ENCODE measurements at places on chromosomes 12 and 14.

DNA sequence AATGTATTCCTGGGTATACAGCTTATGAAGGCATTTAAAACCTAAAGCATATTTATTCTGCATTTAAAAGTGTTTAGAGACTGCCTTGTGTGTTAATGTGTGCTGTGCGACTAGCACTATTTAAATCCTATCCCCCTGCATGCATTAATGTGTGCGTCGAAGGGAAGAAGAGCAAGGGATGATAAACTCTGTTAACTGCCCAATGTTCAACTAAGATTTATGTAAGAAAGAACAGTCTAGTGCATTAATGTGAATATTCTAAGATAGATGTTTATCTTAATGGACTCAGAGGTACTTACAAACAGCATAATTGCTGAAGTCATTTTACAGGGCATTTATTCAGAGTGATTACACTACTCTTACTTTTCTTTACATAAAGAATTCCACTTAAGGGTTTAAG is 424.8 kb downstream of the DIO2 start:
- no peak for DNase-seq

GRCh38 chr12:26535826-26536225 is 297.2 kb downstream of the ITPR2 start:
- DNase-seq = no peak

GRCh38 chr14:50362764-50363713 is 33.6 kb downstream of the CDKL1 start:
- no peak for DNase-seq

- no peak for DNase-seq
These were observed 1.3 kb downstream of the ZNF219 start for GRCh38 chr14:21096978-21097635.

GRCh38 chr12:51714666-51715065 is 123.6 kb downstream of the SCN8A start:
- DNase-seq = no peak

GRCh38 chr12:96456265-96456974 is 33.0 kb upstream of the CFAP54 start:
- DNase-seq = no peak

- peak; percentile 18 for DNase-seq
These were observed 78.1 kb downstream of the C14orf132 start for GRCh38 chr14:96117101-96117897.

DNA sequence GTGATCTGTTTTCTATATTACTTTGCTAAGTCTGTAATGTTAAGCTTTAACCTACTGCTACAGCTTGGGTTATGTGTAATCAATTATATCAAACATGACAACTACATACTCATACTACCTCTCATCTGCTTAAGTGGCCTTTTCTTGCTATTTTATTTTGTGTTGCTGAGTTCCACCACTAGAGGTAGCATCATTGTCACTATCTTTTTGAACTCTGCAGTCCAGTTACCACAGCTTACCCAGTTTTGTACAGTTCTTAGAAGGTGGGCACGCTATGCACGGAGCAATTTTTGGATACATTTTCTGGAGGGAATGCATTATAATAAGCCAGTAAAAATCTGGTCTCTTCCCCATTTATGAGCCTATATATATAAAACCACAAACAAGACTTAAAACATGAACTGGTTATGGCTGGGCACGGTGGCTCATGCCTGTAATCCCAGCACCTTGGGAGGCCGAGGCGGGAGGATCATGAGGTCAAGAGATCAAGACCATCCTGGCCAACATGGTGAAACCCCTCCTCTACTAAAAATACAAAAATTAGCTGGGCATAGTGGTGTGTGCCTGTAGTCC is 48.5 kb downstream of the SAV1 start:
- DNase-seq = no peak

GRCh38 chr14:105328678-105329390 is 14.3 kb downstream of the PACS2 start:
- no peak for DNase-seq

- DNase-seq = no peak
These were observed 204.0 kb upstream of the PRKD1 start for GRCh38 chr14:30131581-30132097.

- DNase-seq = no peak
These were observed 20.2 kb upstream of the PPP1R13B start for GRCh38 chr14:103867523-103867953.

DNA sequence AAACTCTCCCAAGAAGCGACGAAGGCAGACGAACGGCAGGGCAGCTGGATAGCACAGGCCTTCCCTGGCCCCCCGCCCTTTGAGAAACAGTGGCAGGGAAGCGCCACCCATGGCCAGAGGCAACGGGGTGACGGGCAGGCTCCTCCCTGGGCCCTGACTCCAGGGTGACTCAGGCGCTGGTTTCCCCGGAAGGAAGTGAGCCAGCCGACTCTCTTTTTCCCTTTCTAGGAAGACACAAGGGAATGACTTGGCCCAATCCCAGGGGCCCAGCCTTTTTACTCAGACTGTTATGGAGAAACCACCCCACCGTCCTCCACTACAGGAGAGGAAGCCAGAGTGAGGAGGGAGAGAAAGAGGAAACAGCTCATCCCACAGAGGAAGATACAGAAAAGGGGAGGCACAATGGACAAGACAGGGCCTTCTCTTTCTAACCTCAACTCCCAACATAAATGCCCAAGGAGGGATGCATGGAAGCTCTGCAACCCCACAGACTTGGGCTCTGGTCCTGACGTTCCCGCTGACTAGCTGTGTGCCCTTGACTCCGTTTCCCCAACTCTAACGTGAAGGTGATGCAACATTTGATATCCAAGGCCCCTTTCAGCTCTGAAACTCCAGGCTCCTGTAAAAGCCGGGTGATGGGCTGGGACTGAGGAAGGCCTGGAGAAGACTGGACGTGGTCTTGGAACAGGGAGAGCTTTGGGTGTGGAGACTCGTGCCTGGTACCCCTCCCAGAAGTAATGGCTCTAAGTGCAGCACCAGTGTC is 27.9 kb downstream of the ACTN1 start:
- DNase-seq = no peak

DNA sequence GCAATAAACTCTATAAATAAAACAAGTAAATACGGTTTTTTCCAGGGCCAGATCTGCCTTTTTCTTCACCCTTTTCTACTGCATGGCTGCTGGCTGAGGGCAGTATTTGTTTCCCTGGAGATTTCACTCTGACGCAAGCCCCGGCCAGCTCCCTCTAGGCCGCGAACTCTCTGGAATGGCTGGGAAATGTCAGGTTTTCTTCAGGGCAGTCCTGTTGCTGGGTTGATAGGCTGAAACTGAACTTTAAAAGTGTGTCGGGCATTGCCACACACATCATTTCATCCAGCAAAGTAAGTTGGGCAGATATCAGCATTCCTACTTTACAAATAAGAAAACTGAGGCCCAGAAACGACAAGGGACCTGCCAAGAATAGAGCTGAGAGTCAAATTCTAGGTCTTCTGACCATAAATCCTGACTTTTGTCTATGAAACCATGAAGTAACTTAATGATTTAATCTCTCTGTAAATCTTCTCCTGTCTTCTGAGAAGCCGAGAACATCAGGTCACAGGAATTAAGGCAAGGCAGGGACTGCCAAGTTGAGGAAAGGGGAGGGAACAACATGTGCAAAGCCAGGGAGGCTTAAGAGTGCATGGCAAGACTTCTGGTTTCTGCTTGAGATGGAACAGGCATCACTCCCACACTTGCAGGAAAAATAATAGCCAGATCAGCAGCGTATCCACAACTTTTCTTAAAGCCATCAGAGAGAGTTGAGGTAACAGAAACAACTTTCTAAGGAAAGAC is 205.0 kb upstream of the CCDC196 start:
- DNase-seq = no peak

GRCh38 chr12:3035171-3035570 is 42.0 kb upstream of the TSPAN9 start:
- DNase-seq = no peak

DNA sequence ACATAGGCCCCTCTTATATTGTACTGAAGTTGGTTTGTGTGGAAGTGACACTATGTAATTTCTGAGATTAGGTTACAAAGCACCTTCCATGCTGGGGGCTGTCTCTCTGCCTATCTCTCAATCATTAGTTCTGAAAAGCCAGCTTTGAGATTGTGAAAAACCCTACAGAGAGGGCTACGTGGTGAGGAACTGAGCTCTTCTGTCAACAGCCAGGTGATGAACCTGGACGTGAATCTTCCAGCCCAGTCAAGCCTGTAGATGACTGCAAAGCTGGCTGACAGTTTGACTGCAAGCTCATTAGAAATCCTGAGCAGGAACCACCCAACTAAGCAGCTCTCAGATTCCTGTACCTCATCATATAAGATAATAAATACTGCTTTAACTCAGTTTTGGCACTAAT is 36.3 kb upstream of the BBS10 start:
- DNase-seq = no peak

GRCh38 chr14:93220509-93220908 is 13.5 kb downstream of the UBR7 start:
- DNase-seq = no peak

DNA sequence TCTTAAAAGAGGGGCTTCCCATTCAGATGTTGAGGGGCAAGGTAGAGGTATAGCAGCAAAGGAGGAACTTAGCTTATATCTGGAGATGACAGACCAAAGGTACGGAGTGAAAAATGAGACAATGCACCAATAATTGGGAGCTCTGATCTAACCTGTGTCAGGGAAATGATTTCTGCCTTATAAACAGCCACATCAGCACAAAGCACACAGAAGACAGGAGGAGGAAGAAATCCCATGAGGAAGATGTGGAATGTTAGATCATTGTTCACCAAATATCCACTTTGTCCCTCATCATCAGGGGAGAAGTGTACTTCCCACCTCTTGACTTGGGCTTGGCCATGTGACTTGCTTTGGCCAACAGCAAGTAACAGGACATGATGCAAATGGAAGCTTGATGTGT is 93.7 kb upstream of the WSCD2 start:
- DNase-seq = no peak

DNA sequence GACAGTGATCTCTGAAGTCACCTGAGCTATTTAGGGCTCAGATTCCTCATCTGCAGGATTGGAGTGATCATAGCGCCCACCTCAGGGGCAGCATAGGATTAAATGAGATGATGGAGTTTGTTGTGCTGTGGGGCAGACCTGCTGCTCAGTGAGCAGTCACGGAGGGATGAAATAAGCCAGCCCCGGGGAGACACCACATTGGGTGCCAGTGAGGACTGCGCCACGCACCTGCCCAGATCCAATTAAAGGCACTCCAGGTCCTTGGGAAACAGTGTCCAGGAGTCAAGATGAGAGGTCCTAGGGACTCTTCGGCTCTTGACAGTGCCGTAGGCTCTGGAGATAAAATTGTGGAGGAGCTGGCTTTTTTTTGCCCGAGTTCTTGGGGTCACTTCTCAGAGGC is 166.2 kb downstream of the ADGRD1 start:
- DNase-seq = no peak

- DNase-seq = no peak
These were observed 59.1 kb upstream of the DCN start for GRCh38 chr12:91241756-91242155.

DNA sequence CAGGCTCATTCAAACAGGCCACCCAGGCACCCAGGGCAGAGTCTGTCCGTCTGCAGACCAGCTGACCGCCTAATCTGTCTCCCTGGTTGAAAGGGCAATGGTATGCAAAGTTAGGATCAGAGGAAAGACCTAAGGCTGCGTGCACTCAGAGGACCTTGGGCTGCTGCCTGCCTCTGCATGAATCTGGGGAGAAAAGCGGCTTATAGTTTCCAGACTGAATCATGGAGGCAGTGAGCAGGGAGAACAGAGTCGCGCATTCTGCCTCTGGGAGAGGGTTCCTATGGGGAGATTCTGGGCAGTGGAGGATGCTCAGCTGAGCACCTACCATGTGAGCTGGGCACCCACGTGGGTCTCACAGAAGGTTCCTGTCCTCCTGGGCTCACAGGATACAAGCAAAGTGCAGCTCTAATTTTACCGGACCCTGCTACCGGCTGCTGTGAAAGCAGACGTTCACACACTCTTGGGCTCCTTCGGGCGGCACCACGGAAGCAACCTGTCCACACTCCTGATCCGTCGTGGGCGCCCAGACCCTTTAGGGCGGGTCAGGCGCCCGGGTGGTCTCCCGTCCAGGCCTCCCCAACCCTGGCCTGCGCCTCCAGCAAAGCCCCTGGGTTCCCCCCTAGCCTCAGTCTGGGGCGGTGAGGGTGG is 772 bp downstream of the SCARB1 start:
- no peak for DNase-seq

- no peak for DNase-seq
These were observed 27.9 kb downstream of the STYK1 start for GRCh38 chr12:10645910-10646309.

DNA sequence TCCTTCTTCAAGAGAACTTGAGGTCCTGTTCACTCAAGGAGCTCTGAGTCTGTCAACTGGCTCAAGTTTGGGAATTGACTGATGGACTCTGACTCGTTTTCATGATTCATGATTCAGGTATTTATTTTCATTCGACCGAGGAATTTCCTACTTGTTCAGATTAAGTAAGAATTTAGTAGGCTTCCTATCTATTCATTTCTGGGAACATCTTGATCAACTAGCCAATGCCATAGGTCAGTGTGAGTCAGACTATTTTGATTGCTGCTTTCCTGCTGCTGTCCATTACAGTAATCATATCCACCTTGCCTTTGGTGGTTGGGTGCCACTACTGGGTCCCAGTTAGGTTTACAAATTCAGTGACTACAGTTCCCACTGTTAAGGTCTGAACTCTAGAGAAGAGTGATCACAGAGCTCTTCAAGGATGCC is 6.1 kb downstream of the FAM186A start:
- no peak for DNase-seq

DNA sequence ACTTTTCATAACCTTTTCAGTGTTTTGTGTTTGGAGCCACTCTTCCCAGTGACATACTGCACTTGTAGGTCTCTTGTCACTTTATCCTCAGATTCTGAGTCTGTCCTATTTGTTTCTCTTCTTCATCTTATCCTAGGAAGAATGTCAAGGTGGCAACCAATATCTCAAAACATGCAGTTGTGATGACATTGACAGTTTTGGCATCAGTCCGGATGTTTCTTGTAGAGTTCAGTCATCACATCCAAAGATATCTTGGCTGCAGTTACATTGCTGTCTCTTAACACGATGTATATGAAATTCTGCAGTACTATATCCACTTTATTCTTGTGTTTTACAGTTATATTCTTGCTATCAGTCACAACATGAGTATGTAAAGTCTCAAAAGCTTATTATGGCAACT is 6.4 kb downstream of the ADIPOR2 start:
- no peak for DNase-seq

Data from T-helper 2 cell (primary cell).